ENCODE measurements at places on chromosomes 4 and X. TPM values are rescaled to one million over a fixed set of nuclear protein-coding genes. Genes with fewer than 3 reads are reported as not detected.

PCDH7 gene
- 0.32 TPM for polyA plus RNA-seq

PRDM8 gene
- not detected for polyA plus RNA-seq

UCP1 gene
- polyA plus RNA-seq, result not detected

ADGRG2 gene
- polyA plus RNA-seq, result 0.45 TPM

TKTL1 gene
- polyA plus RNA-seq, result not detected

MAGEB10 gene
- not detected for polyA plus RNA-seq

TMSB15C gene
- not detected for polyA plus RNA-seq

DMRTC1 gene
- polyA plus RNA-seq, result not detected

SHISA3 gene
- polyA plus RNA-seq, result 0.63 TPM

BTC gene
- 0.29 TPM for polyA plus RNA-seq

Measured in liver (tissue), 10 donors.